ENCODE measurements at places on chromosomes 5 and 9.
A peak's percentile ranks its signal among the peaks of the same experiment; 100 is the strongest.

- DNase-seq: no peak
These were observed 32.3 kb upstream of the ORM1 start for GRCh38 chr9:114290561-114290986.

- DNase-seq: no peak
These were observed 737 bp downstream of the RNF180 start for GRCh38 chr5:64166201-64166959.

- DNase-seq: no peak
These were observed 31.1 kb downstream of the OR2K2 start for GRCh38 chr9:111298731-111299598.

- no peak for DNase-seq
These were observed 5.5 kb upstream of the CAMLG start for GRCh38 chr5:134732819-134733218.

DNA sequence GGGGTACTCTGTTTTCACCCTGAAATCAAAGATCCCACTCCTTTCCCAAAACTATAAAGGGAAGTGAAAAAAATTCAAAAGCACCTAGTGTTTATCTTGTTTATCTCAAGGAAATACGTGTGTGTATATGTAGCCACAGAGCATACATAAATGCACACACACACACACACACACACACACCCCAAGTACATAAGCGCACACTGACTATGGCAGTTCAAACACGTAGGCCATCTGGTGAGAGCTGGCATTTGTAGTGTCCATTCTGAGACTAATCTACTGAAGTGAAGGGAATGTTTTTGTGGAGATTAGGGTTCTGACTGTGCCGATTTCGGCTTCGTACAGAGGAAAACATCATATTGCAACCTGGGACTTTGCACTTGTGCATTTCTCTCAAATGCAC is 451.7 kb downstream of the BNC2 start:
- DNase-seq: no peak

GRCh38 chr5:138901716-138902115 is 26.6 kb upstream of the LRRTM2 start:
- DNase-seq: no peak

DNA sequence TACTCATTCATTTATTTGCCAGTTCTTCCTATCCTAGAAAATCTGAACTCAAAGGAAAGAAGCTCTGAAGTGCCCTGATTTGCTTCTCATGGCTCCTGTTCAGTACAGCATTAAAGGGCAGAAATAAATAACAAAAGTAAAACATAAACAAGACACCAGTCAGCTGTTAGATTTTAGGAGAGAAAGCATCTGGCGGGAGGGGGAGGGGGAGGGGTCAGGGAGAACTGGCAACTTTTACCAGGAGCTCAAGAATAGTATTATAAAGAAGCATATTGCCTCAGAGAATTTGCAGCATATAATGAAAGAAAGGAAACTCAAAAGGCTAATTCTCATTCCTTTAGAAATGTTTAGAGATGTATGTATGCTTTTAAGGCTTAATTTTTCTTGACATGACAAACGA is 68.1 kb downstream of the SEMA6A start:
- no peak for DNase-seq

DNA sequence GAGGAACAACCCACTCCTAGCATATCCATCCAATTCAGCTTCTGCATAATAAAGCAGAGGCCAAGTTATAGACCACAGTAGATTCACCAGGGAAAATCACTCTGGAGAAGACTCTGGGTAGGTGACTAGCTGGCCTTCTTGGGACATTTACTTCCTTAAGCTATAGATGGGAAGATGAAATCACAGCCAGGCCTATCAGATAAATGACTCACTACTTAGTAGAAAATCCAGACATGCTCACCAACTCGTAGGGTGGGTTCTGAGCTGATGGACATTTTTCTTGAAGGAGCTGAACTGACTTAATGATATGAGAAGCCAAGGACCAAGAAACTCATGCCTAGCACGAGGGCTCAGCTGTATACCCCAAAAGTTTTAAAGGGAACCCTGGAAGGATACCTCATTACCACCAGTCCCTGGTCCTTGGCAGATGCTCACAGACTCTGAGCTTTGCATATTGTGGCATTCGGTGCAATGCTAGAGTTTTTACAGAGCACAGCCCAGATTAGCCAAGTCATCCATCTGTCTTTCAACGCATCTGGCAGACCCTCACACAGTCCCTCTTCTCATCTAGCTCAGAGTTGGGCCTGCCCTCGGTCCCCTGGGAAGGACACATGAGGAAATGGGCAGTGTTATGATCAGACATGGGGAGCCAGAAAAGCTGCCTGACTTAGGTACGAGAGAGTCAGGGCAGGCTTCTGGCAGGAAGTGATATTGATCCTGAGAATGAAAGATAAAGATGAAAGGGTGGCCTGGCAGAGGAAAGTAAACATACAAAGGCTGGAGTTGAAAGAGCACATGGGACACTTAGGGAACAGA is 15.0 kb downstream of the ACSL6 start:
- DNase-seq: no peak

DNA sequence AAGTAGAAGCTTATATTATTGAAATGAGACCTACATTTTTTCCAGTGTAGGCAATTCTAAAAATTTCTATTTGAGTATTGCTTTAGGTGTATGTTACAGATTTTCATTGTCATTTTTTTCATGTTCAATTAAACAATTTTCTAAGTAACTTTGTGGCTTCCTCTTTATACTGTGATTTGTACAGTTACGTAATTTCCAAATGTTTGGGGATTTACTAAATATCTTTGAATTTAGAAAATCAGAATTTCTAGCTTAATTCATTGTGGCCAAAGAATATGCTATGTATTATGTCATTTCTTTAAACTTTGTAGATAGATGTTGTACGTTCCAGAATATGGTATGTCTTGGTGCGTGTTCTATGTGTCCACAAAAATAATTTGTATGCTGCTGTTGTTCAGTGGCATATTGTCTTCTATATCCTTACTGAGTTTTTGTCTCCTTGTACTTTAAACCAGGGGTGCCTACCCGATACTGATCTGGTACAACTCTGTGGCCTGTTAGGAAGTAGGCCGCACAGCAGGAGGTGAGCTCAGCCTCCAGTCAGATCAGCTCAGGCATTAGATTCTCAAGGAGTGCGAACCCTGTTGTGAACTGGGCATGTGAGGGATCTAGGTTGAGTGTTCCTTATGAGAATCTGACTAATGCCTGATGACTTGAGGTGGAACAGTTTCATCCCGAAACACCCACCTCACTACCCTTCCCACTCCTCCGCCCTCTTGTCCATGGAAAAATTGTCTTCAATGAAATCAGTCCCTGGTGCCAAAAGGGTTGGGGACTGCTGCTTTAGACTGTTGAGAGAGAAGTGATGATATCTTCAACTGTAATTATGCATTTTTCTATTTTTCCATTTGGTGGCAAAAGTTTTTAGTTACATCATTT is 63.5 kb downstream of the UBE2R2 start:
- no peak for DNase-seq

GRCh38 chr5:80216096-80216495 is 39.8 kb downstream of the SERINC5 start:
- DNase-seq: no peak

GRCh38 chr9:93612052-93612795 is 35.8 kb downstream of the PHF2 start:
- no peak for DNase-seq

- DNase-seq: no peak
These were observed 1.4 kb upstream of the KDM3B start for GRCh38 chr5:138351056-138351455.

- no peak for DNase-seq
These were observed 655.2 kb upstream of the RIOK2 start for GRCh38 chr5:97838214-97838613.

- DNase-seq: peak; percentile 46
These were observed 99.3 kb downstream of the ACTBL2 start for GRCh38 chr5:57383093-57383861.

- no peak for DNase-seq
These were observed 89.5 kb upstream of the GRIA1 start for GRCh38 chr5:153400931-153401330.

DNA sequence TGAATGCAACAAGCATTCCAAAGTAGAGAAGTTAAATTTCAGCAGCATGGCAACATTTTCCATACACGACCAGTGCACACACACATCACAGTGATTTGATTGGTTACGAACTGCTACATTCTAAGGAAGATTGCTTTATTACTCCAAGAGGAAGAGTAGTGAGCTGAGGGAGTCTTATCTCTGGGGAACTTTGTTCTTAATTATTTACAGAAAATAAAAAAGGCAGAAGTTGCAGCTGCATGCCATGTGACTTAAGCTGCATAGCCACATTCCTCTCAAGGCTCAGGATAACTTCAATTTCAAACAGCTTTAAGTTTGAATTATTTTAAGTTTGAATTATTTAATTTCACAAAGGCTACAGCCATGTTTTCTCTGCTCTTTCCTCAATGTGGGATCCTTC is 71.6 kb upstream of the HSPB3 start:
- no peak for DNase-seq

- no peak for DNase-seq
These were observed 48.7 kb downstream of the NSUN2 start for GRCh38 chr5:6584101-6584645.

DNA sequence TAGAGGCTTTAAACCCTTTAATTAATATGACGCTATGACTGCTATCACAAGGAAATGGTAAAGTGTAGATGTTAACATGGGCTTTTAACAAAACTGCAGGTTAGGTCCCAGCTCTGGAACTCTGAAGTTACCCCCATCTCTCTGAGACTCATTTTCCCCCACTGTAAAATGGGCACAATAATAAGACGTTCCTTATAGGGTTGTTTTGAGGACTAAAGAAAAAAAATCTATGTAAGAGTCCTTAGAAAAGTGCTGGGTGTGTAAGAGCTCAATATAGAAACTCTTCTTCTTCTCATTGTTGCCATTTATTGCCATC is 45.8 kb upstream of the STK32A start:
- no peak for DNase-seq

DNA sequence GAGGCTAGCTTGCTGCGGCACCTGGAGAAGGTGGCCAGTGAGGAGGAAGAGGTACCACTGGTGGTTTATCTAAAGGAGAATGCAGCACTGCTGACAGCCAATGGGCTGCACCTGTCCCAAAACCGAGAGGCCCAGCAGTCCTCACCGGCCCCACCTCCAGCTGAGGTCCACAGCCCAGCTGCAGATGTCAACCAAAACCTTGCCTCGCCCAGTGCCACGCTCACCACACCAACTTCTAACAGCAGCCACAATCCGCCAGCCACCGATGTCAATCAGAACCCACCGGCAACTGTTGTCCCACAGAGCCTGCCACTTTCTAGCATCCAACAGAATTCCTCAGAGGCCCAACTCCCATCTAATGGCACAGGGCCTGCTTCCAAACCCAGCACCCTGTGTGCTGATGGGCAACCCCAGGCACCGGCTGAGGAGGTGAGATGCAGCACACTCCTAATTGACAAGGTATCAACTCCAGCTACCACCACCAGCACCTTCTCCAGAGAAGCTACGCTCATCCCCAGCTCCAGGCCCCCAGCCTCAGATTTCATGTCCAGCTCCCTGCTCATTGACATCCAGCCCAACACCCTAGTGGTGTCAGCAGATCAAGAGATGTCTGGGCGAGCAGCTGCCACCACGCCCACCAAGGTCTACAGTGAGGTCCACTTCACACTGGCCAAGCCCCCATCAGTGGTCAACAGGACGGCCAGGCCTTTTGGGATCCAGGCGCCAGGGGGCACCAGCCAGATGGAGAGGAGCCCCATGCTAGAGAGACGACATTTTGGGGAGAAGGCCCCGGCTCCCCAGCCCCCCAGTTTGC is 8.0 kb downstream of the SYNPO start:
- DNase-seq: no peak

GRCh38 chr9:113516840-113517577 is 53.5 kb downstream of the RGS3 start:
- DNase-seq: peak; percentile 72

- no peak for DNase-seq
These were observed 151.0 kb upstream of the MSX2 start for GRCh38 chr5:174573221-174573994.

DNA sequence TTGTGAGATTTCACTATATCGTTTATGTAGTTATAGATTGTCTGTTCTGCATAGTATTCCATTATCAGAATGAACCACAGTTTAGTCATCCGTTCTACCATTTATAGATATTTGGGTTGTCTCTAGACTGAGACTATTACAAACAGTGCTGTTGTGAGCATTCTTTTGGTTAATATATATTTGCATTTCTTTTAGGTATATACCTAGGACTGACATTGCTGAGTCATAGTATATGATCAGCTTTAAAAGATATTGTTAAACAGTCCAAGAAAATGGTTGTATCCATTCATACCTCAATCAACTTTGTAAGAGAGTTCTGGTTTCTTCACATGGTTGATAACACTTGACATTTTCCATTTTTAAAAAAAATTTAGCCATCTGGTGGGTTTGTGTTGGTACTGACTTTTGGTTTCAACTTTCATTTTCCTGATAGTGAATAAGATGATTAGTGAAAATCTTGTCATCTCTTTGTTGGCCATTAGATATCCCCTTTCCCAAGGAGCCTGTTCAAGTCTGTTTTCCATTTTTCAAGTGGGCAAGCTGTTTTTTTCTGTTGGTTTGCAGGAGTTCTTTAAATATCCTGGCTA is 22.9 kb upstream of the ADAM19 start:
- no peak for DNase-seq

DNA sequence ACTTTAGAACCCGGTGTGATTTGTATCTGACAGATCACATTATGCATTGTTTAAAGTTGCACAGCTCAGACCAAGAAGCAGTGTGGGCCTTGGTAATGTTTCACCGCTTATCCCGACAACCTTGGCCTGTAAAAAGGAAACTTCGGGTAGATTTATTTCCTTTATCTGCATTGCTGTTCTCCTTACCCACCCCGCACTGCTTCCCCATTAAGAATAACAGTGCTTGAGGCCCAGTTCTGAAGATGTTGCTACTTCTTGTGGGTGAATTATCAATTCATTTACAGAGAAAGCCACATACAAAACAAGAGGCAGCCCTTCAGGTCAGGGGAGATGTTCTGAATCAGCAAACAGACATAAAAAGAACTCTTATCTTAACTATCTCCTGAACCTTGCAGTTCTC is 8.4 kb downstream of the SMARCA2 start:
- no peak for DNase-seq

DNA sequence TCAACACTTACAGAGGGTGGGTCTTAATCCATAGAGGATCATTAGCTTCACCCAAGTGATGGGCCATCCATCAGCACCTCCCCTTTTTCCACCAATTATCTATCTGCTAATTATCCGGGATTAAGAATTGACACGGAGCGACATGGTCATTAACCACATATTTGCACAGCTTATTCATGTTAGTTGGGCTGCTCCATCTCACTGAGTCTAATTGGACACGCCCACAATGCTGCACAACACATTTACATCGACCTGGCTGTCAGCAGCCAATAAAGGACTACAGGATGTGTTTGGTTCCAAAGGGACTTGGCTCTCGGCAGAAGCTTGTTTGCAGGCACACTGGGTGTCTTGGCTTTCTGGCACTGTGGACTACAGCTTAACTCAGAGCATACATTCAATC is 21.6 kb downstream of the FOXE1 start:
- DNase-seq: no peak

- DNase-seq: no peak
These were observed 188.4 kb downstream of the SNCAIP start for GRCh38 chr5:122500245-122501088.

GRCh38 chr9:126113176-126113575 is 213.5 kb upstream of the MVB12B start:
- DNase-seq: no peak

GRCh38 chr9:22079873-22080341 is 70.8 kb upstream of the CDKN2B start:
- peak; percentile 35 for DNase-seq
